ENCODE measurements at places on chromosomes 5 and 9. TPM values are rescaled to one million over a fixed set of nuclear protein-coding genes. Genes with fewer than 3 reads are reported as not detected.

- DNase-seq = no peak
Measured at GRCh38 chr5:66362046-66362445, 217.9 kb downstream of the SREK1 start.

DNA sequence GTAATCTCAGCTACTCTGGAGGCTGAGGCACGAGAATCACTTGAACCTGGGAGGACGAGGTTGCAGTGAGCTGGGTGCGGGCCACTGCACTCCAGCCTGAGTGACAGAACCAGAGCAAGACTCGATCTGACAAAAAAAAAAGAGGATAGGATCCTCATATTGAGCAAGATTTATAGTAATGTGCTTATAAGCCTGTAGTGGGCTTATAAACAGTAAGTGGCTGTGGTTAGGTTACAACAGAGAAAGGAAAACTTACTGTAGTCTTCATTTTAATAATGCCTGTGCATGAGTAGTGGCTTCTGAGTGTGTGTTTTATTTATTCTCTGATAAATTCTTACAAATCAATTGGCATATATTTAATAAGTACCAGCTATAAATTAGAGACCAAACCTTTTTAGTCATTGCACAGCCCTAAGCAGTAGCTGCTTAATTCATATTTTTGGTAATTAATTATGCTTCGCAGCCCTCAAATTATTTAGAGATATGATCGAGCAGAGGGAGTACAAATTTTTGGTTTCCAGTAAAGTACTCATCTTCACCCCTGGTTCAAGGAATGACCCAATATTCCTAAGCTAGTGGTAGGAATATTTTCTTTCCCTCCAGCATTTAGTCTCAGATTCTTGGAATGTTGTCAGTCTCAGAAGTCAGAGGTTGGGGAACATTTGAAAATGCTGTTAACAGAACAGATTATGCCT lies 73.8 kb upstream of the KLF9 start:
- DNase-seq = no peak

GRCh38 chr9:96618209-96619123 lies 1.2 kb downstream of the CDC14B start:
- peak; percentile 20 for DNase-seq

DNA sequence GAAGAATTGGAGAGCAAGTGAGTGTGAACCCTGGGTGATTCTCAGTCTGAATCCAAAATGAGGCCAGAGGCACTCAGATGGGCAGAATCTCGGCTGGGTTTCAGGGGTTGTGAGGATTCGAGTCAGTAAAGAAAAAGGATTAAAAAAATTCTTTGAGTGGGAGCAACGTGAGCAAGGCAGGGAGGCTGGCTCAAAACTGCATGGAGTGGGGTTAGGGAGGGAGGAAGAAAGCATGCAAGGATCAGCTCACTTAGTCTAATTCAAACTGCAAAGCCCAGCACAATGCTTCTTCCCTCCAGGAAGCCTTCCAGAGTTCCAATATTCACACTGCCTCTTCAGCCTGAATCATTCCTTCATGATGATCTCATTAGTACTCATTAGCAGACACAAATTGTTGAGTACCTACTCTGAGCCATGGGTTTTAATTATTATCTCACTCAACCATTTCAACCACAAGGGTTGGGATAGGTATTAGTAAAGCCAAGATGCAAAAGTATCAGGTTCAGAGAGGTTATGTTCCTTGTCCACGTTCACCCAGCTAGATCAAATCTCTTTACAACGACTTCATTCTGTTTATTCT lies 95.8 kb downstream of the BRINP1 start:
- DNase-seq = no peak

DNA sequence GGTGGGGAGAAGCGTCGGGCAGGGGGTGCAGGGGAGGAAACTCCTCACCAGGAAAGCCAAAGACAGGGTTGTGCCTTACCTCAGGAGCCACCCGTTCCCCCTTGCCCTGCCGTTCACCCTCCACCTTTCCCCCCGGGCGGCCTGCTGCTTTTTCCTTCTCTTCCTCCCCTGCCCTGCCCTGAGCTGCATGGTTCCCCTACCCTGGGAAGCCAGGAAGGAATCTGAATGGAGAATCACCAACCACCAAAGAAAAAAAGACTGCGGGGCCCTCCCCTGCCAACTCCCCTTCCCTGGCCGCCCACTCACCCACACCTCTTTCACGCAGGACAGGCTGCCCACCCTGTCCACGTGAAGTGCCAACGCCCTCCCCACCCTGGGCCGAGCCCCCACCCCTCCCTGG lies 820 bp upstream of the NFX1 start:
- DNase-seq = no peak

Gene KCTD16
- total RNA-seq = 16.1 TPM

Gene MLANA
- 1.2 TPM for total RNA-seq
